ENCODE measurements at places on chromosomes 4 and X.

GRCh38 chr4:7147661-7148310 is 44.6 kb upstream of the SORCS2 start:
- no peak overlapping the region for H3K27ac ChIP-seq
- H3K27me3 ChIP-seq: peaks cover 14% of the 10 kb centered on the region
- no peaks in the 10 kb centered on the region for H3K4me1 ChIP-seq
- H3K36me3 ChIP-seq: no peaks in the 10 kb centered on the region
- no peak for DNase-seq
- no peak overlapping the region for H3K4me3 ChIP-seq

- no peak overlapping the region for H3K4me3 ChIP-seq
- no peaks in the 10 kb centered on the region for H3K27me3 ChIP-seq
- DNase-seq: no peak
- H3K36me3 ChIP-seq: no peaks in the 10 kb centered on the region
Measured at GRCh38 chr4:158958489-158959270, 144.2 kb upstream of the RAPGEF2 start.

DNA sequence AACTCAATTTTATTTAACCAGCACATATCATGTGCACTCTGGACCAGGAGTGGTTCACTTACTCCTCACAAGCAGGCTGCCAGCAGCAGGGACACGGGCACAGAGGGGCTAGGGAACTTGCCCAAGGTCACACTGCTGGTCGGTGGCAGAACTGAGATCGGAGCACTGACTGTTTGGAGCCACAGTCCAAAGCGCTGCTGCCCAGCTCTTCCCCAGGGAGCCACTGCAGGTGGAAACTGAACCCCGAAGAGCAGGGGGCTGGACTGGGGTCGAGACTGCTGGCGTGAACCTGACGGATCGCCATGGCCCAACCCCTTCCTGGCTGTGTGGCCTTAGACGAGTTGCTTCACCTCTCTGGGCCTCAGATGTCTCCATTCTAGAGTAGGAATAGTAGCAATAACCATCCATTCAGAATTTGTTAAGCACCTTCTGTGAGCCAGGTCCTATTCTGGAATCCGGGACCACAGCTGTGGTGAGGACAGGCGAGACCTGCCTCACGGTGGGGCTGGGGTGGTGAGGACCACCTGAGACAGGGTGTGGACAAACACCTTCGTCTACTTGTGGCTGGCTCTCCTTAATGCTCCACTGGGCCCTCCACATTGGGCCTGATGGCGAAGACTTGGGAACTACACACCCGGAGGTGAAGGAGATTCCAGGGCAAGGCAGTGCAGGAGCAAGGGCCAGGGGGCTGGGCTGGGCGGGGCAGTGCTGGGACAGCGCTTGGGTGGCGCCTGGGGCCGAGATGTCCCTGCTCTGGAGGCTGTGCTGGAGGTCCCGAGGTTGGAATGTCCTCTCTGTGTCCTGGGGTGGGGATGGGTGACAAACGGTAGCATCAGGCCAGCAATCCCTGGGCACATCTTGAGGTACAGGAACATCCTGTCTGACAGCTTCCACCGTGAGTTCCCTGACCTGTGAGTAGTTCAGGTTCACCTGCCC is 32.0 kb upstream of the KIAA0232 start:
- no peak overlapping the region for H3K27ac ChIP-seq
- H3K4me1 ChIP-seq: peaks cover 14% of the 10 kb centered on the region
- no peaks in the 10 kb centered on the region for H3K36me3 ChIP-seq
- H3K27me3 ChIP-seq: no peaks in the 10 kb centered on the region
- H3K4me3 ChIP-seq: no peak overlapping the region

DNA sequence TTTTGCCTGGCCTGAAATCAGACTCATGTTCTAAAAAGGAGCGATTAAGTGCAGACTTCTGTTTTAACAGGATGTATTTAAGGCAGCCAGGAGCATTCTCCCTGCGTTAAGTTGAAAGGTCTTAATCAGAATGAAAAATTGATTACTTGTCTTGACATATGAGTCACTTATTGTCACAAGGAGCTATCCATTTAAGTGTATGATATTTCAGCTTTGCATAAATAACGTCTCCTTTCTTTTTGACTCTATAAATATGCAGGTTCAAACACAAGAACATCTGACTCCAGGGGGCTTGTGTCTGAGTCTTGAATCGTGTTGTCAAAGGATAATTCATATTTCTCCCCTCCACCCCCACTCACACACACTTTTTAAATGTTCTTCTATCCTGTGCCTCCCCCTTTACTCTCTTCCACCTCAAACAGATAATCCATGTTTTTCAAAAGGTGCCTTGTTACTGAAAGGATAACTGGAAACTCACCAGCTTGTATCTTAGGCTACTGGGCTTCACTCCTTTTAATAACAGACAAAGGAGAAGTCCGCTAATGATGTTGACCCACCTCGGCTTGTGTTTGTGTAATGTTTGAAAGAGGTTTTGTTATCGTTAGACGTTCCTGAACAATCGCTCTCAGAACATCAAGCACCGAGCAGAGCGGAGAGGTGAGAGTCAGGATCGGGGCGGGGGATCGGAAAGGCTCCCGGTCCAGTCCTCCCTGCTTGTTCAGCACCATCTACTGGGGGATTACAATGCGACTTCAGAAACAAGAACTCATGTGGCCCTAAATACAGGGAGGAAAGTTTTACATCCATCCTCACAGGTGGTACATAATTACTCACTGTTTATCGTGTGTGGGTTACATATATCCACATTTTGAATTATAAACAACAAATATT is 107.5 kb upstream of the RPL34 start:
- peaks cover 9% of the 10 kb centered on the region for H3K27me3 ChIP-seq
- peak; percentile 56 for DNase-seq
- no peaks in the 10 kb centered on the region for H3K36me3 ChIP-seq
- no peak overlapping the region for H3K27ac ChIP-seq

DNA sequence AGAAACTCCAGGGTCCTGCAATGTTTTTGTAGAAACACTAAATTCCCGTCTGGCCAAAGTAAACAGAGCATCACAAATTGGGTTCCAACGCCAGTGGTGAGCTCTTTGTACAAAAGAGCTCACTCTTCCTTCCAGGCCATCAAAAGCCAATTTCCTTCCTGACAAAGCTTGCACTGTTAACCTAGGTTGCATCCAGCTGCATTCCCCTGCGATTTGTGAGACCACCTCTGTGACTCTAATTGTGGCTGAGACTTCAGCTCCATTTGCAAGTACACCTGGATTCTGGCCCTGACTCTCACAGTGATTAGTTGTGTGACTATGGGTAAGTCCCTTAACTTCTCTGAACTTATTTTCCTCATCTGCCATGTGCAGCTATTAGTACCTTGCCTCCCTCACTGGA is 212.5 kb upstream of the CXorf66 start:
- H3K36me3 ChIP-seq: no peaks in the 10 kb centered on the region
- H3K4me3 ChIP-seq: no peak overlapping the region
- no peaks in the 10 kb centered on the region for H3K27me3 ChIP-seq
- DNase-seq: no peak
- peaks cover 7% of the 10 kb centered on the region for H3K4me1 ChIP-seq

DNA sequence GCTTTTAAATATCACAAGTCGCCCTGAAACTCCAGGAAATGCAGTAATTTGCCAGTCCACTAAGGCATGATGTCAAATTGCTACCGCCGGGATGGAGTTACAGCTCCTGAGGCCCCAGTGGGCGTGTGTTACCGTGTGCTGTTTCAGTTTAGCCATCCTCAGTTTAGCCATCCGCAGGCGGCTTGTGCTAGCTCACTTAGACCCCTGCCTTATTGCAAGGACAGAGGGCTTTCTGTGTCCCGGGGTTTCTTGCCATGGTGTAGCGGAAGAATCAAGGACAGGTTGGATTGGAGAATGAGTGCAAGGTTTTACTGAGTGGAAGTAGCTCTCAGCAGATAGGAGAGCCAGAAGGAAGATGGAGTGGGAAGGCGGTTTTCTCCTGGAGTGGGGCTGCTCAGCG is 33.8 kb upstream of the LRBA start:
- no peaks in the 10 kb centered on the region for H3K27me3 ChIP-seq
- no peaks in the 10 kb centered on the region for H3K4me1 ChIP-seq
- H3K4me3 ChIP-seq: no peak overlapping the region

DNA sequence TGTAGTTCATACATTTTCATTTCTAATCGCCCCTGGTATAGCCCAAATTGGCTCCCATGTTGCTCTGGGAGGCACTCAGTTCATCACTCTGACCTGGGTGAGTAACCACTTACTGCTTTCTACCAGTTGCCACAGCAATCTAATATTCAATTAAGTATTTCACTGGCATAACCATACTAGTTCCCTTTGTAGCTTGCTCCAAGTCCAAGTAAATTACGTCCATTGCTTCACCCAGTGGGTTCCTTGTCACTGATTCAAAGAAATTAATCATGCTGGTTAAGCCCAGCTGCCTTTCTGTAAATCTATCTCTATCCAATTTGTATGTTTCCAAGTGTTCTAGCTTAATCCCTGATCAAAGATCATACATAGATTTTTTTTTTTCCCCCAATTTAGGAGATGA is 92.0 kb upstream of the CBR4 start:
- H3K4me3 ChIP-seq: no peak overlapping the region
- H3K4me1 ChIP-seq: peaks cover 26% of the 10 kb centered on the region

- H3K27me3 ChIP-seq: no peaks in the 10 kb centered on the region
- H3K4me1 ChIP-seq: no peaks in the 10 kb centered on the region
- DNase-seq: no peak
- H3K36me3 ChIP-seq: no peaks in the 10 kb centered on the region
Measured at GRCh38 chrX:73239242-73239641, 24.6 kb upstream of the NAP1L2 start.
